ENCODE measurements at places on chromosomes 5 and 9. TPM values are rescaled to one million over a fixed set of nuclear protein-coding genes. Genes with fewer than 3 reads are reported as not detected.

Gene CCNI2
- total RNA-seq: 0.28 TPM

Gene NUP155
- 36.6 TPM for total RNA-seq

Gene EIF4E1B
- total RNA-seq: not detected

Gene ZNF189
- 11.3 TPM for total RNA-seq

Gene IL5
- total RNA-seq: not detected

Gene SYK
- total RNA-seq: 28.4 TPM

Data from nasal cavity respiratory epithelium epithelial cell of viscerocranial mucosa (primary cell).